Calu3 (cell line): ENCODE measurements at places on chromosomes 4 and X. TPM values are rescaled to one million over a fixed set of nuclear protein-coding genes. Genes with fewer than 3 reads are reported as not detected.
A peak's percentile ranks its signal among the peaks of the same experiment; 100 is the strongest.

The SLC9A7 gene
- 66.4 and 83.3 TPM in 2 replicates for total RNA-seq

The TRAM1L1 gene
- 1.4 and 1.6 TPM in 2 replicates for total RNA-seq

The SPRY1 gene
- total RNA-seq: 38.5 and 45.5 TPM in 2 replicates

The MOB1B gene
- total RNA-seq: 13.3 and 13.4 TPM in 2 replicates

The NLRP2B gene
- total RNA-seq: not detected in 2 replicates

The MRFAP1 gene
- 151 and 154 TPM in 2 replicates for total RNA-seq

- H3K4me3 ChIP-seq: no peak overlapping the region
- H3K4me1 ChIP-seq: no peaks in the 10 kb centered on the region
- peaks cover 25% of the 10 kb centered on the region for H3K27me3 ChIP-seq
- H3K36me3 ChIP-seq: no peaks in the 10 kb centered on the region
- no peak for DNase-seq
- no peak overlapping the region for H3K27ac ChIP-seq
Observed at GRCh38 chr4:11070813-11071212, 357.9 kb downstream of the HS3ST1 start.

GRCh38 chr4:107570952-107571351 lies 149.1 kb downstream of the PAPSS1 start:
- no peaks in the 10 kb centered on the region for H3K4me1 ChIP-seq
- no peak overlapping the region for H3K4me3 ChIP-seq
- no peaks in the 10 kb centered on the region for H3K27me3 ChIP-seq

- H3K4me3 ChIP-seq: no peak overlapping the region
- H3K27ac ChIP-seq: no peak overlapping the region
- peak; percentile 36 for DNase-seq
- no peaks in the 10 kb centered on the region for H3K27me3 ChIP-seq
Observed at GRCh38 chr4:4430492-4431195, 43.7 kb downstream of the NSG1 start.

- no peak overlapping the region for H3K27ac ChIP-seq
- H3K36me3 ChIP-seq: no peaks in the 10 kb centered on the region
- H3K27me3 ChIP-seq: no peaks in the 10 kb centered on the region
- no peak for DNase-seq
- H3K4me3 ChIP-seq: no peak overlapping the region
Observed at GRCh38 chr4:160117686-160118085, 1014.8 kb downstream of the RAPGEF2 start.

- H3K27ac ChIP-seq: no peak overlapping the region
- H3K4me3 ChIP-seq: no peak overlapping the region
- H3K27me3 ChIP-seq: no peaks in the 10 kb centered on the region
- no peaks in the 10 kb centered on the region for H3K36me3 ChIP-seq
- DNase-seq: peak; percentile 10
Observed at GRCh38 chrX:108584617-108585211, 145.1 kb downstream of the COL4A5 start.

DNA sequence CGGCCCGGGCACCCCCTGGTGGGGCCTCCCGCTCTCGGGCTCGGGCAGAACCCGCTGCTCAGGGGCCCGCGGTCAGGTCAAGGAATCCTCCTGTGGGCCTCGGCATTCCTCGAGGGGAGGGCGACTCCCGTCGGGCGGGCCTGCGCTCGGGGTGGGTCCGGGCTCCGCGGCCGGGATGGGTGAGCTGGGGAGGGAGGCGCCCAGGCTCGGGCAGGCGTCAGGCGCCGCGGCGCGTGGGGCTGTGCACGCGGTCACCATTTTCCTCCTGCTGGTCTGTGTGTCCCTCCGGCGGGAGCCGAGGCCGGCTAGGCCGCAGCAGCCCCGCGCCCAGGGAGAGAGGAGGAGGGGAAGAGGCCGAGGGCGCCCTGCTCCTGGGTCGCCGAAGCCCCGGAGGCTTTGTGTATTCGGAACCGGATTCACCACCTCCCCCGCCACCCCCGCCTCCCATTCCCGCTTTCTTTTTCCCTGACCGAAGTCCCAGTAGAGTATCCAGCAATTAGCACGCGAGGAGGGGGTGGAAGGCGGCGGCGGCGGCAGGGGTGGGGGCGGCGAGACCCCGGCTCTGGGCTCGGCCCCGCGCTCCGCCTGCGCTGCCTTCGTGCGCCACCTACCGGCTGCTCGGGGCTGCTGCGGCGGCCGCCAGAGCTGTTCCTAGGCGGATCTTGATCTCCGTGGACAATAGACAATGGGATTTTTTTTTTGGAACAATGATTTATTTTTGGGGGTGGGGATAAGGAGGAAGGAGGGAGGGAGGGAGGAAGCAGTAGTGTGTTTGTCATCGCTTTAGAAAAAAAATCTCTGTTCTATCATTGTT lies 99.0 kb upstream of the MAML3 start:
- no peaks in the 10 kb centered on the region for H3K36me3 ChIP-seq
- peak overlapping the region; percentile 11 for H3K27ac ChIP-seq
- H3K4me3 ChIP-seq: peak overlapping the region; percentile 45

DNA sequence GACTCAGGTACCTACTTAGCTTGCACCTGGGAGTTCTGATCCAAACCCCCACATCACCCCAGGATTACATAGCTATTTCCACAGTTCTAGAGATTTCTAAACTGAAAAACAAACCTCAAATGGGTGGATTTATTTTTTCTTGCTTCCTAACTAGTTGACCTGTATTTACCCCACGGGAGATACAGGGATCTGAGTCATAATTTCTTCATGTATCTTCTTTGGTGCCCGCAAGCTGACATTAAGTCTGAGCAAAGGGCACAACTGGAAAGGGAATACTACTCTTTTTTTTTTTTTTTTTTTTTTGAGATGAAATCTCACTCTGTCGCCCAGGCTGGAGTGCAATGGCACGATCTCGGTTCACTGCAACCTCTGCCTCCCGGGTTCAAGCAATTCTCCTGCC lies 10.0 kb upstream of the ELOVL6 start:
- no peaks in the 10 kb centered on the region for H3K36me3 ChIP-seq
- H3K4me1 ChIP-seq: no peaks in the 10 kb centered on the region
- no peak overlapping the region for H3K4me3 ChIP-seq
- H3K27me3 ChIP-seq: no peaks in the 10 kb centered on the region
- DNase-seq: no peak
- no peak overlapping the region for H3K27ac ChIP-seq

DNA sequence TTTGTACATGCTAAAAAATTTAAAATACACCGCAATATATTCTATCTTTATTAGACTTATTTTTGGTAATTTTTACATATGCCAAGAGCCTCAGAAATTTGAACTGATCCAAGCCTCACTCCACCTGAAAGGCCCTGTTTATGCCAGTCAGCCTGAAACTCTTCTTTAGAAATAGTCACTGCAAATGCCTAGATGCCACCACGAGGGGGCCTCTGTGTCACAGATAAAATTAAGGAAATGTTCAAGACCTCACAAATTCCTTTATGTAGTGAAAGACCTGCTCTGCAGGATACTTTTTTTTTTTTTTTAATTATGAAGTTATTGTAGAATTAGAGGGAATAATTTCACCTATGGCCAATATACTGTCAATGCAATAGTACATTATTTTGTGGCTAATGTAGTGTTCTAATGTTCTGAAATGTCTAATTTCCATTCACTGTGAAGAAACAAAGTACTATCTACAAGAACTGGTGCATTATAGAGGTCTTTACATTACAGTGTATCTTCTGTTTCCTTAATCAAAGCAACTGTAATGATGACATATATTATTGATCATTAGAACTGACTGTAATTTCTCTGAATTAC lies 69.8 kb downstream of the DTHD1 start:
- peak; percentile 61 for DNase-seq
- H3K36me3 ChIP-seq: no peaks in the 10 kb centered on the region
- no peaks in the 10 kb centered on the region for H3K27me3 ChIP-seq
- peaks cover 25% of the 10 kb centered on the region for H3K4me1 ChIP-seq
- no peak overlapping the region for H3K27ac ChIP-seq
- H3K4me3 ChIP-seq: no peak overlapping the region
